ENCODE measurements at places on chromosomes 12 and 14. TPM values are rescaled to one million over a fixed set of nuclear protein-coding genes. Genes with fewer than 3 reads are reported as not detected.

GRCh38 chr14:20417250-20418186, 4.2 kb upstream of the TEP1 start:
- no peak for DNase-seq

GRCh38 chr12:15688838-15689625, 100.2 kb downstream of the EPS8 start:
- DNase-seq: no peak

- DNase-seq: no peak
Observed at GRCh38 chr12:54373649-54374561, 9.6 kb upstream of the GPR84 start.

DNA sequence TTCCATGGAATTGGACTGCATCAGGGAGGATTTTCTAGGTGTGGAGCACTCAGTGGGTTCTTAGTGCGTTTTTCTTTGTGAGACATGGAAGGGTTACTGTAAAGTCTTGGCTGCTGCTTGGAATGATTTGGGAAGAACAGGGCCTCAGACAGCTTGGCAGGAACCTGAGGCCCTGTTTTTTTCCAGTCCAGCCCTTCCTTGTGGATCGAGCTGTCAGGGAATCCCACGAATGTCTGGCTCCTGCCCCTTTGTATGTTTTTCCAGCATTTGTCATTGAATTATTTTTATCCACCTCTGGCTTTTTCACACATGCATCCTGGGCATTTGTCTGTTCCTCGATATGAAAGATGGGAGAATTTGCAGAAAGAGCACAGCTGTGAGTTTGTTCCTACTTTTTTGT, 158.5 kb downstream of the TGFB3 start:
- no peak for DNase-seq

Gene FLRT2
- total RNA-seq: not detected

Gene GPR137C
- total RNA-seq: 0.19 TPM

Gene RNASE7
- total RNA-seq: not detected

DNA sequence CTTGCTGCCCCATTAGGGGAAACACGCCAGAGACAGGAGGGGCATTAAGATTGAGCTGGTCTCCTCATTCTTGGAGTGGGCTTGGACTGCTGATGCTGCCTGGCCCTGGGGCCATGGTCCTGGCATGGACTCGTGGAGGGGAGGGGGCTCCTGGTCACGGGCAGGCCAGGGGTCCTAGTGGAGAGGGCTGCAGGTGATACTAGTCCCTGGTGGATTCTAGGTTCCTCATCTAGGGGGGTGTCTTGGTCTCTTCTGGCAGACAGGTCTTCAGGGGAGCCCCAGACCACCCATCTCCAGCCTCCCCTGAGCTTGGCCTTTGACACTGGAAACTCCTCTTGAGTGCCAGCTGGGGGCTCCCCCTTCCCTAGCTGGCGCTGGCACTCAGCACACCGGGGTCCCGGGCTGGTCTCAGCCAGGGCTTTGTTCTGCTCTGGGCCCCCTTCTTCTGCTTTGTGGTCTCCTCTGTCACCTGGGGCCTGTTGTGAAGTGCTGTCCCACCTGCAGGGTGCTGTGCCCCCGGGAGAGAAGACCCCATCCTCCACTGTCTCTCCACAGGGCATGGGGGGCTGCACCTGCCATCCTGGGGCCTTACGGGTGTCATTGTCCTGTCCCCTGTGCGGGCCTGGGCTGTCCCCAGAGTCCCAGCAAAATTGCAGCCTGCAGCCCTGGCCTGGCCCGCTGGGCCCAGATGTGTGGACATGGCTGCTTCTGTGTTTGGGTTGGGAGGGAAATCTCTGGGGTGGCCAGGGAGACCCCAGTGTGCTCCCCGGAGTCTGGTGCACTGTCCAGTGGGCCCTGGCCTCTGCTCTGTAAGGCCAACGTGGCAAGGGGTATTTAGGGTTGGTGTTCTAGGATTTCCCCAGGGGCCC, 2.3 kb downstream of the KIF26A start:
- no peak for DNase-seq

Measured in CD4-positive, alpha-beta T cell (primary cell).